ENCODE measurements at places on chromosomes 2 and 18. TPM values are rescaled to one million over a fixed set of nuclear protein-coding genes. Genes with fewer than 3 reads are reported as not detected.
A peak's percentile ranks its signal among the peaks of the same experiment; 100 is the strongest.

The REG3A gene
- 3.8 TPM for total RNA-seq

- DNase-seq, result no peak
These were observed 117.9 kb upstream of the ZBTB14 start for GRCh38 chr18:5413447-5413846.

DNA sequence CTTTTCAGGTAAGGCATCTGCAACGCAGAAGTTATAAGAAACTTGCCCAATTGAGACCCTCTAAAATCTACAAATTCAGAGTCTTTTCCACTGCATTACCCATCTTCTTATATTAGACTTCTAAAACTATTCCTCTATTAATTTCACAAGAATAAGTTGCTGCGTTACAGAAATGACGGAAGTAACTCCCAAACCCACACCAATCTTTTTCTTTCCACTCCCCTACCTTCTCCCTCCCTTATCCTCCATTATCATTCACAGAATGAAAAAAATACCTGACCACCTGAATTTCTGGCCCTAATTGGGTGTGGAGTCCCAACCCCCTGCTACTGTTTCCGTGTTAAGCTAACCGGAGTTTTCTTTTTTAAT, 689 bp downstream of the RPRD1A start:
- DNase-seq, result no peak

DNA sequence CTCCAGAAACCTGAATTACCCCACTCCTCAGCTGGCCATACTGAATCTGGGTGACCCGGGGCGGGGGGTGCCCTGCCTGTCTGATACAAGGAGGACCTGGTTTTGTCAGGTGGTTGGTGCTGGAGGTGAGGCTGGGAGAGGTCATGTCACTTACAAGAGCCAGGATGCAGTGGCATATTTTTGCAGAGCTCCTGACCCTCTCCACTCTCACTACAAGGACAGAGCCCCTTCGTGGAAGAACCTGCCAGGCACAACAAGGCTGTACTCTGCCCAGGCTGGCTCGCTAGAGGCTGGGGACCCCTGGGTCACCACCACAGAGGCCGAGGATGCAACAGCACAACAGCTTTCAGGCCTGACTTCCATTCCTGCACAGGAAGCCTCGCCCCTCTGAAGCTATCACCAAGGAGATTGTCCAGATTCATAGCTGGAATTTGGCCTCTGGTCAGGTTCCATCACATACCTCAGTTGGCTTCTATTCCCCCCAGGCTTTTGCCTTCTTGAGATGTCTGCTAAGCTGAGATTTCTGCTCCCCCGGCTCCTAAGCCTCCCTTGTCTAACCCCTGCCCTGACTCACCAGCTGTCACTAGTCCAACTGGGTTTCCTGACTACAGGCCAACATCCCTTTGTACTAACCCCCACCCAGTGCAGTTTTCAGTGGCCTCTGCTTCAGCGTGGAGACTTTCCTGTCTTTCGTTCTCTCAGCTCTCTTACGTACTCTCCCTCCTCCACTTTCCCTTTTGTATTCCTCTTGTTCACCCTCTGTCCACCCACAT, 132.5 kb upstream of the EPAS1 start:
- DNase-seq, result peak; percentile 78

- DNase-seq, result no peak
These were observed 12.4 kb downstream of the DPYSL5 start for GRCh38 chr2:26860211-26860850.

The GRP gene
- not detected for total RNA-seq
